NCI-H2029 treated with DMSO at 0.1 percent for 48 hours (cell line): ENCODE measurements at places on chromosomes 6 and 20.

DNA sequence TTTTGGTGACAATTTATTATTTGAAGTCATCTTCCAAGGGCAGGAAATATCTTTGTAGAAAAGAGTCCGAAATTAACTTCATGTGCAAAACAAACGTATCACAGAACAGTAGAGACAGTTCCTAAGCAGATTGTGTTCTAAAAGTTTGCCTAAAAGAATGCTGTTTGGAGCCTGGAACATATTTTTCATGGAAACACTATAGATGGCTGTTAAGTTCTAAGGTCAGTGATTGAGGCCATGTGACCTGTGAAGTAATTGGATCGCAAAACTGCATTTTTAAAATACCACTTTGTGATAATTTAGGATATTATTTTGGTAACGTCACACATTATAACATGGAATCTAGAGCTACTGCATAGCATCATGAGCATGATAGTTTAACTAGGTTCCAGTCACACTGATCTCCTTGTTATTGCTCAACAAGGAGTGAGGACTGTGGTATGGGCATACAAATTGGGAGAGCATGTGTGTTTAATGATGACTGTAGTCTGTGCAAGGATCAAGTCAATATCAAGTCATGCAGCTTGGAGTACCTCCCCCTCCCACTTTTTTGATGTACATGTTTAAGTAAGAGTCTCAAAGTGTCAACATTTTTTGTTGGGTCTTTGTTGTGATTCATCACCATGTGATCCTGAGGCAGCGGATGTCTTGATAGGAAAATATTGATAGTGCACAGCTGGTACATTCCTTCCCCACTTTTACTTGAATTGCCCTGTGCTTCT is 609.3 kb upstream of the CITED2 start:
- no peak for DNase-seq

DNA sequence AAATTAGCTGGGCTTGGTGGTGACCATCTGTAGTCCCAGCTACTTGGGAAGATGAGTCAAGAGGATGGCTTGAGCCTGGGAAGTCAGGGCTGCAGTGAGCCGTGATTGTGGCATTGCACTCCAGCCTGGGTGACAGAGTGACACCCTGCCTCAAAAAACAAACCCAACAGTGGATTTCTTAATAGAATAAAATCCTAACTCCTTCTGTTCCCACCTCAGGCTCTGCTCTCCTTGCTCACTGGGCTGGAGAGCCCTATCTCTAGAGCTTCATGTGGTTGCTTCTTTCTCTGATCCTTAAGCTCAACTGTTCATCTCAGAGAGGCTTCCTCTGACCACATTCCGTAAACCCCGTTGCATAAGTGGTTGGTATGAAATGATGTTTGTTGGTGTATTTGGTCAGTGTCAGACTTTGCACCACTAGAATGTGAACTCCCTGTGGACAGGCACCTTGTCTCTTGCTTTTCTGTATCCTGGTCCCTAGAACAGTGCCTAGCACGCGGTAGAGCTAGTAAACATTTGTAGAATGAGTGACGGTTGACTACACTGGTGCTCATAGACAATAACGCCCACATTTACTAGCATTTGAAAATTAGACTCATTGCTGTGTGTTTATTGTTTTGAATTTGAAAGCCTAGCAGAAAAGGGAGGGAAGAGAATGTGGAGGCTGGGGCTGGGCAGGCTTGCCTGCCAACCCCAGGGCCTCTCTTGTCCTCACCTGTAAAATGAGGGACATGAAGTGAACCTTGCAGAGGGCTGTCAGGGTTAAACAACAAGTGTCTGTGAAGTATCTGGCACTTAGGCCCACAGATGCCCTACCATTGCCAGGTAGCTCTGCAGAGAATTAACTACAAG is 4.2 kb downstream of the MAPRE1 start:
- no peak for DNase-seq

- DNase-seq: no peak
Measured at GRCh38 chr20:52039790-52040189, 151.8 kb downstream of the ZFP64 start.

GRCh38 chr6:154800338-154800737 is 67.1 kb downstream of the SCAF8 start:
- DNase-seq: no peak

DNA sequence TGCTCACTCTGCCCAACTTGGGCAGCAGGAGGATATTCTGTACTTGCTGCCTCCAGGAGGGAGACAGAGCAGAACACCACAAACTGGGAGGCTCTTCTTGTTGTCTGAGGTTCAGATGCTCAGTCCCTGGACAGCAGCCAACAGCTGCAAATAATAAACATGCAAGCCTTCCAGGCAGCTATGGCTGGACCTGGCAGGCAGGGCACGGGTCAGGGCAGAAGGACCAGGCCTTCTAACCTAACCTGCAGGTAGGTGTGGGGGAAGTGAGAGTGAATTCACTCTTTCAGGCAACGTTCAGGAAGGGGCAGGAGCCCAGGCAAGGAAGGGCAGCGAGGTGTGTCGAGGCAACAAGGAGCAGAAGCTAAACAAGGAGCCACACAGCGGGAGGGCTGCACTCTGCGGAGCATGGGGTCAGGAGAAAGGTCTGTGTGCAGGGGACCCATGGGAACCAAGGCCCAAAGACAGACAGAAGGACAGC is 31.5 kb downstream of the NINL start:
- no peak for DNase-seq
